ENCODE measurements at places on chromosomes 1 and 21. TPM values are rescaled to one million over a fixed set of nuclear protein-coding genes. Genes with fewer than 3 reads are reported as not detected.

VSIG8 gene
- total RNA-seq, result not detected

THRAP3 gene
- 67.9 TPM for total RNA-seq

GUCA2A gene
- not detected for total RNA-seq

LAD1 gene
- total RNA-seq, result under 0.01 TPM

SPRR2G gene
- total RNA-seq, result not detected

DAB1 gene
- not detected for total RNA-seq

CFHR3 gene
- total RNA-seq, result not detected

PERM1 gene
- 8.5 TPM for total RNA-seq

MARK1 gene
- total RNA-seq, result 2.5 TPM

LCA5L gene
- total RNA-seq, result 1.4 TPM

SH2D1B gene
- total RNA-seq, result not detected

C1orf185 gene
- total RNA-seq, result not detected
